Activated naive CD4-positive, alpha-beta T cell treated with anti-CD3 and anti-CD28 coated beads, Interleukin-2, amount 50 U/mL, for 16 hours (primary cell): ENCODE measurements at places on chromosomes 11 and 22.

- no peak for DNase-seq
Measured at GRCh38 chr11:59187587-59187986, 15.7 kb downstream of the DTX4 start.

DNA sequence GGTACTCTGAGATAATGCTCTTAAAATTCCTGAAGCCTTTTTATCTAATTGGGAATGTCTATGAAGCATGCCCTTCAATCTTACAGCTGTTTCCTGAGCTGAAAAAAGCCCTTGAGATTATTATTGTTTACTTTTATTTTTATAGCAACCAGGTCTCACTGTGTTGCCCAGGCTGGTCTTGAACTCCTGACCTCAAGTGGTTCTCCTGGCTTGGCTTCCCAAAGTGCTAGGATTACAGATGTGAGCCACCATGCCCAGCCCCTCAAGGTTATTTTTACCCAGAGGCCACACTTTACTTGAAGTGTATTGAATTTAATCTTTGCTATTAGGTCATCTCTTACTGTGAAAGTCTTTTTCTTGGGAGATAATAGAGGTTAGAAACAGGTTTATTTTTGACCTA, 7.0 kb upstream of the SWAP70 start:
- no peak for DNase-seq

DNA sequence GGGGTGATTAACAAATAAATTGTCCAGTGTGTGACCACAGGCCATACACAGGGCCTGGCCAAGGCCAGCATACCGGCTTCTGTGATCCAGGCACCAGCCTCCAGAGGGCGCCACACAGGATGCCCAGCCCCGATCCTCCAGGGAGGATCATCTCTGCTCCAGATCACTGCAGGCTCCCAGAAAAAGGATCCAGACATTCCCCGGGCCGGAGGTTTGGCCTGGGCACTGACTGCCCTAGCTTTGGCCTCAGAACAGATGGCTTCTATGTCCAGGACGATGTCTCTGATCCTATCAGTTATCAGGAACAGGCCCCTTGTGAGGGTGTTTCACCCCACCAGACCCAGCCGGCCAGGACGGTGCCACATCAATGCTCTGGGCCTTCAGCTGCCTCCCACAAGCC, 74.5 kb upstream of the LMO1 start:
- no peak for DNase-seq

- no peak for DNase-seq
Measured at GRCh38 chr11:75655605-75656004, 13.2 kb downstream of the MAP6 start.

DNA sequence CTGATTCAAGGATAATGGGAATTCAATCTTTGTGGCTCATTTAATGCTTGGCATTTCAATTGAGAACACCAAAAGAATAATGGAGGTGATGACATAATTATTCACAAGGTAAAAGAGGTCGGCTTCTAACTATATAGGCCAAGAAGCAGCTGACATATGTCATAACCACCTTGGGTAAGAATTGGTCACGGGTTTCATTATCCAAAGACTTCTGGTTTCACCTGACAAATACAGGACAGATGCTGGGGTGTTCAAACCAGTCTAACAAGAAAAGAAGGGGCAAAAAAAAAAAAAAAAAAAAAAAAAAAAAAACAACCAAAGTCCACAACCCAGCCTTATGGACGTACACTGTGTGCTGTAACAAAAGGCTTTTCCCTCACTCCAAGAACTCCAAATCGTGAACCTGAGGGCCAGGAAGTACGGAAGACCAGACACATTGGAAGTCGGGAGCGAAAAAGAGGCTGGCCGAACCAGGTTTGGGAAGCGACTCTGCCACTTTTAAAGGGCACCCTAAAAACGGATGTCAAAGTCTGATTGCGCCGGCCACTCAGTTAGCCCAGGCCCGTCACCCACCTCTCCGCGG, 385 bp downstream of the HARBI1 start:
- DNase-seq: no peak

- DNase-seq: no peak
Measured at GRCh38 chr11:63719987-63720386, 38.7 kb downstream of the RTN3 start.

DNA sequence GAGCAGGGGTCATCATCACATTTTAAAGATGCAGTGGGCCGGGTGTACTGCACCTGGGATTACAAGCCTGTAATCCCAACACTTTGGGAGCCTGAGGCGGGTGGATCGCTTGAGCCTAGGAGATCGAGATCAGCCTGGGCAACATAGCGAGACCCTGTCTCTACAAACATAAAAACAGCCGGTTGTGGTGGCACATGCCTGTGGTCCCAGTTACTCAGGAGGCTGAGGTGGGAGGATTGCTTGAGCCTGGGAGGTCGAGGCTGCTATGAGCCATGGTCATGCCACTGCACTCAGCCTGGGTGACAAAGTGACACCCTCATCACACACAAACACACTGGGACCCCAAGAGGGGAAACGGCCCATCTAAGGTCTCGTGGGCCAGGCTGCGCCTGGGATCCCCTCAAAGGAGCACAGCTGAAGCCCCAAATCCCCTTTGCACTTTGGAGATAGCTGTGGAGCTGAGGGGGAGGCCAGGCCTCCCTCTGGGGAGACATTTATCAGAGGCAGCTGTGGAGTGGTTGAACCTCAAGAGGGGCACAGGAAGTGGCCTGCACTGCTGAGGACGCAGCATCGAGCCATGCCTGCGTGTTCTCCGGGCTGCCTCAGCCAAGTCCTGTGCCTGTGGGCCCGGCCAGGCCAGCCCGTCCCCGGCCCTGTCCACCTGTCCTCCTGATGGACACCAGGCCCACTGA, 27.5 kb downstream of the OSBPL5 start:
- no peak for DNase-seq

DNA sequence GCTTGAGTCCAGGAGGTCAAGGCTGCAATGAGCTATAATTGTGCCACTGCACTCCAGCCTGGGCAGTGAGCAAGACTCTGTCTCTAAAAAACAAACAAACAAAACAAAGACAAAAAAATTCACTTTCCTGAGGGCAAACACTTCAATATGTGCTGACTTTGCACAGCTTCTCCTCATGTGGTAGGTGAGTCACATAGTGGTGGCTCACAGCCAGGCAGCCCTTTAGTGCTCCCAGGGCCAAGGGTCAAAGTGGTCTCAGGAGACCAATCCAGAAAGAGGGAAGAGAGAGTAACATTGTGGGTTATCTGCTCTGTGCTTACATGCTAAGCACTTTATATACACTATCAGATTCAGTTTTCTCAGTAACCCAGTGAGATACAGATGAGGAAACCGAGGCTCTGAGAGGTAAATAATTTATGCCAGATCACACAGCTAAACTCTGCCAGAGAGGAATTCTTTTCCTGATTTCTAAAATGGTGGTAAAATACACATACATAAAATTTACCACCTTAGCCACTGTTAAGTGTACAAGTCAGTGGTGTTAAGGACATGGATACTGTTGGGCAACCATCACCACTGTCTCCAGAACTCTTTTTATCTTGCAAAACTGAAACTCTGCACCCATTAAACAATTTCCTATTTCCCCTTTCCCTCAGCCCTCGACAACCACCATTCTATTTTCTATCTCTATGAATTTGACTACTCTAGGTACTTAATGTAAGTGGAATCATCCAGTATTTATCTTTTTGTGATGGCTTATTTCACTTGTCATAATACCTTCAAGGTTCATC, 231.7 kb upstream of the NARS2 start:
- DNase-seq: no peak

DNA sequence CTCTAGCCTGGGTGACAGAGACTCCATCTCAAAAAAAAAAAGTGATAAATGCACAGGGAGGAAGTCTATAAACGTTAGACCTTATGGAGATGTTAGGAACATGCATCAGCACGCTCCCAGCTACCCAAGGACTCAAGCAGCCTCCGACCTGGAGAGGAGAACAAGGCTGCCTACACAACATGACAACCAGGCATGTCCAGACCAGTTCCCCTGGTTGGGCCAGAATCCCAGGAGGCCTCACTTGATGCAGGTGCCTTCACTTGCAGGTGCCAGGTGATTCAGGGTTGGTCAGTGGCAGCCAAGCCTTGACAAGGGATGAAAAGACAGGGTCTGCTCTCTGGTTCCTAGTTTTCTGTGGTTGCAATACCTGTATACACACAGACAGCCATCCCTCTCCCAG, 5.9 kb downstream of the RANGAP1 start:
- DNase-seq: no peak

DNA sequence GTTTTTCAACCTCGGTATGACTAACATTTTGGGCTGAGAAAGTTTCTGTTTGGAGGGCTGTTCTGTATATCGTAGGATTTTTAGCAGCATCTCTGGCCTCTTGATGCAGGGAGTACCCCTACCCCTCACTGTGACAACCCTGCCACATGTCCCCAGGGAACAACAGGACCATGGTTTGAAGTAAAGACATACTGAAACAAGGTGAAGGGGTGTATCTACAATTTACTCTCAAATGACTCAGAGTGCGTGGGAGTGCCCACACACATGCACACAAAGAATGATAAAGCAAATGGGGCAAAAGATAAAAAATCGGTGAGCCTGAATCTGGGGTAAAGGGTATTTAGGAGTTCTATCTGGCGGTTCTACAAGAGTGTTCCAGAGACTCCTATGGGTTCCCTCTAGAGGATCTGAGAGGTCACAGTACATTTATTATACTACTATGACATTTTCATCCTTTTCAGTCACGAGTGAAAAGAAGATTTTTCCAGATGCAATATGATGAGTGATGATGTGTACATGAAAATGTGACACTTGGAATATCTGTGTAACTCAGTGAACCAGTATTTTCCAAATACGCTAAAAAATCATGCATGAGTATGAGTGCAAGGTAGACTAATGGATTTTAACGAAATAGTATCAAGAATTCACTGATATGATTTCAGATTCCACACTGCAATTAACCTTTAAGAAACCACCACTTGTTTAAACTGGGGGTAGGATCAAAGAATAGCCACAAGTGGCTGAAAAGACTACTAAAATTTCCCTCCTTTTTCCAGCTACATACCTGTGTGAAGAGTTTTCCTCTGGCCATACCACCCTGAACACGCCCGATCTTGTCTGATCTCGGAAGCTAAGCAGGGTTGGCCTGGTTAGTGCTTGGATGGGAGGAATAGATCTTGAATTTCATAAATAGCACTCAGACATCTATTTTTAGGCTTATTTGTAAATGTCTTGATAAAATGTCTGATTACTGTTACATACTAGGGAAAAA, 56.3 kb upstream of the YPEL1 start:
- DNase-seq: peak; percentile 53

GRCh38 chr22:23070418-23071229, at the start of gene GNAZ:
Gene GNAZ (plus strand): TSS chr22:23070519. CDS start chr22:23095696, 25,177 bp downstream.
- DNase-seq: peak; percentile 16

DNA sequence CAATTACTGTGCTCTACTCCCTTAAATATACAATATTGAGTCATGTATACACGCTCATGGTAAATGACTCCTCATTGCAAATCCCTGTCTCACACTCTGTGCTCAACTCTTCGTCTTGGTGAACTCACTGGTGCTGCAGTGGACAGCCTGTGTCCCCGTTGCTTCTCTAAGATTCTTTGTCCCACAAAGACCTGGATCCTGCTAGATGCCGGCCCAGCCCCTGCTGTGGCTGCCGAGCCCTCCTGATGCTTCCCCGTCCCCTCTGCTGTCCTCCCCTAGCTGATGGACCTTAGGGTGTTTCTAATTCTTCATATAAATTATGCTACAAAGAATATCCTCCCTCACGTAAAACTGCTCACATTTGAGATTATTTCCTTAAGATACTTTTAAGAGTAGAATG, 5.5 kb downstream of the APOL2 start:
- DNase-seq: no peak

DNA sequence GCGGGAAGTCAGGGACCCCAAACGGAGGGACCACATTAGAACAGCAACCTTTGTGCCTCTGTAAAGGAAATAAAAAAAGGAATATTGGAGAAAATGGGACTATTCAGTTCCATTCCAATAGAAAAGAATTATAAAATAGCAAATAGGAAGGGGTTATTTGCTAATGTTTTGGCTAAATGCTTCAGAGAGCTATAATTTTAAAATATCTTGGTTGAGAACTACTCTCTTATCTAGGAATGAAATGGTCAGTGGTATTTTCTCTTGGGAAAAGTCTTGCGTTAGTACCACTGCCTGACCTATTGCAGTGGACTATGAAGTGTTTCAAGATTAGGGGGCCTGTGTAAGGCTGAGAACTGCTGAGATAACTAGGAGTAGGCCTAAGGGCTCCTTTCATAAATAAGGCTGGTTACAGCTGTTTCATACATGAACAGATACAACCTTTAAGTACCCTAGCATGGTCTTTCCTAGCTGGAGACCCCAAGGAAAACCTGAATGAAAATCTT, 6.9 kb upstream of the WEE1 start:
- no peak for DNase-seq

GRCh38 chr11:46977038-46977813, 40.7 kb downstream of the CSTPP1 start:
- DNase-seq: no peak

- no peak for DNase-seq
Measured at GRCh38 chr11:125236072-125236825, 71.7 kb downstream of the PKNOX2 start.

- no peak for DNase-seq
Measured at GRCh38 chr22:36149441-36149840, 11.1 kb downstream of the APOL3 start.

DNA sequence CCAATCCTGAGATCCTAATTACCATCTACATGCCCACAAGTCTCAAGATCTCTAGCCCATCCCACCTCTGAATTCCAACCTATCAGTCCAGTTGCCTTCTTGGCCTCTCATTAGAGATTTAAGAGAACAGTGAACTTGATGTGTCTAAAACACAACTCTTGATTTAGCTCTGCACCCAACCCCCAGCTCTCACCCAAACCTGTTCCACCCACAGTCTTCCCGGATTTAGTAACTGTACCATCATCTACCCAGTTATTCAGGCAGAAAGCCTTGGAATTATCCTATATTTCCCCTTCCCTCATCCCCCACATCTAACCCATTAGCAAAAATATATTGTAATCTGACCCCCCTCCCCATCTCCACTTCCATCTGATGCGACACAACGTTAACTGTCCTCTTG, 24.0 kb upstream of the YWHAH start:
- DNase-seq: no peak

GRCh38 chr11:120272303-120272702, 32.4 kb downstream of the POU2F3 start:
- no peak for DNase-seq

- no peak for DNase-seq
Measured at GRCh38 chr11:116366980-116367645, 405.7 kb downstream of the BUD13 start.

DNA sequence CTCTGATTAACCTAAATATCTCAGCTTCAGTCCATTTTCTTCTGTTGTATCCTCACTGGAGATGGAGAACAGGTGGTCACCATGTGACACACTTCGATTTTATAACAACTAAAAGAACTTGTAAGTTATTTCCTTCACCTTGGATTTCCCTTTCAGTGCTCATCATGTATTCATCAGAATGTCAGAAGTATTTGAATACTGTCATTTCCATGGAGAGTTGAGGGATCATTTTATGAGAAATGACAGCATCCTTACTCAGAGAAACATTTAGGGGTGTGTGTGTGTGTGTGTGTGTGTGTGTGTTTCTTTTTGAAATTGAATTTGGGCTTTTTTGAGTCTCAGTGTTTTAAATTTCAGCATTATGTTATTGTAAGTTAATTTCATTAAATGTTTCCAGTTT, 205.8 kb downstream of the ARHGAP42 start:
- DNase-seq: no peak
